ENCODE measurements at places on chromosomes 7 and 10.
A peak's percentile ranks its signal among the peaks of the same experiment; 100 is the strongest.

DNA sequence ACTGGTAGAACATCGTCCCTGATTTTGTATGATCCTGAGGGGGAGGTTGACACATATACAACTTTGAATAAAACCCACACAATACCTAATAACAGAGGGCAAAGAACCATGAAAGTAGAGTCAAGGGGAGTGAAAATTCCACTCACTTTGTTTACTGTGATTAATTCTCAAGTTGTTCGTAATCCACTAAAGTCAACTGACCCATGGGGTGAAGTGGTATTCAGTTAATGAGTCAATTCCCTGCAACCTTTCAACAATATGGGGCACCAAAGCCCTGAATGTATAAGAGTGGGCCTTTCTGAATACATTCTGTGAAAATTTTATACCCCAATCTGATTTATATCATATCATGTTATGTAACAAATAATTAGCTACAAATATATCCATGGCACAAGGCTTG lies 39.0 kb upstream of the C10orf67 start:
- no peak for DNase-seq

- no peak for DNase-seq
Observed at GRCh38 chr7:16187131-16187530, 234.2 kb downstream of the CRPPA start.

- no peak for DNase-seq
Observed at GRCh38 chr7:109964780-109965179, 1126.1 kb upstream of the LRRN3 start.

- peak; percentile 2 for DNase-seq
Observed at GRCh38 chr7:93890041-93890463, 501 bp downstream of the TFPI2 start.

DNA sequence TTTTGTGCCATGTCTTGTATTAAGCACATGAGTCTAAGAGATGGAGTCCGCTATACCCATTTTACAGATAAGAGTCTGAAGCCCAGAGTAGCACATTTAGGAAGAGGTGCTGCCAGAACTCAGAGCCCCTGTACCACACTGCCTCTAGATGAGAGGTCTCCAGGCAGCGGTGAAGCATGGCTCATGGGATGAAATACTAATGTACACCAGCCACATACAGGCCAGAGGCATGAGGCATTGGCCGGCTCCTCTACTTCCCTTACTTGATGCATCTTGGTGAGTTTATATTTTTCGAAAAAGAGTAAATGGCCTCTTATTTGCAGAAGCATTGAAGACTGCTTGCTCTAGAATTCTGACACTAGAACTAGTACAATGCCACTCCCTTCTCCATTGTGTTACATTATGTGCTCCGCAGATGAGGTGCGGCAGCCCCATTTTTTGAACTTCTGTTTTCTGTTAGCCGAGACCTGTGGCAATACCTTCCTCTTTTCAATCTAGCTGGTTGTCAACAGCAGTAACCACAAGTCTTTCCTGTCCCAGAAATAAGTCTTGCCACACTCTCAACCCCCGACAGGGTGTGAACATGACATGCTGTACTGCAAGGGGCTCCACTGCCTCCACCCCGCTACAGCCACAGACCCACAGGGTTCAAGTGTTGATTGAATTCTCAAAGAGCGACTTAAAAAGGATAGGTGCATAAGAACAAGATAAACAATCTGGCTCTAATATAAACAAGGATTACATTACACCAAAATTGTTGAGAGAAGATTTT lies 145.3 kb downstream of the CELF2 start:
- peak; percentile 71 for DNase-seq

- no peak for DNase-seq
Observed at GRCh38 chr7:116710764-116711452, 38.9 kb downstream of the MET start.

- no peak for DNase-seq
Observed at GRCh38 chr10:62085404-62085803, 183.2 kb downstream of the RTKN2 start.

GRCh38 chr7:30906515-30907240 lies 5.0 kb upstream of the AQP1 start:
- no peak for DNase-seq

DNA sequence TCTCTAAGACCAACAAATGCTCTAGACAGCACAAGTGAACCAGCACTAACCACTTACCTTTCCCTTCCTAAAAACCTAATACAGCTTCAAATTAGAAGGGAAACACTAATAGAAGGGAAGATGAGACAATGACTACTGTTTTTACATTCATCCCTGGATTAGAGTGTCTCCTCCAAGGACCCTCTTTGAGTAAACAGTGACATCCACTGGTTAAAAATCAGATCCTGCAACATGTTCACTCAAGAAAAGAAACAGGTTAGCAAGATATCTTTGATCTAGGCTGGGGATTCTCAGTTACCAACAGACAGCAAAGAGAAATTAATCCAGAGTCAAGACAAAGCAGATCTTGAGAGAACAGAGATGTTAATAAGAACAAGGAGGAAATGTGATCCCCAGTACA lies 177.7 kb upstream of the GHITM start:
- DNase-seq: no peak

- no peak for DNase-seq
Observed at GRCh38 chr10:101287997-101288635, 58.9 kb upstream of the LBX1 start.

GRCh38 chr10:103855852-103856796 lies 748 bp upstream of the SH3PXD2A start:
- DNase-seq: no peak

GRCh38 chr10:35228058-35228457 lies 101.4 kb downstream of the CREM start:
- no peak for DNase-seq

DNA sequence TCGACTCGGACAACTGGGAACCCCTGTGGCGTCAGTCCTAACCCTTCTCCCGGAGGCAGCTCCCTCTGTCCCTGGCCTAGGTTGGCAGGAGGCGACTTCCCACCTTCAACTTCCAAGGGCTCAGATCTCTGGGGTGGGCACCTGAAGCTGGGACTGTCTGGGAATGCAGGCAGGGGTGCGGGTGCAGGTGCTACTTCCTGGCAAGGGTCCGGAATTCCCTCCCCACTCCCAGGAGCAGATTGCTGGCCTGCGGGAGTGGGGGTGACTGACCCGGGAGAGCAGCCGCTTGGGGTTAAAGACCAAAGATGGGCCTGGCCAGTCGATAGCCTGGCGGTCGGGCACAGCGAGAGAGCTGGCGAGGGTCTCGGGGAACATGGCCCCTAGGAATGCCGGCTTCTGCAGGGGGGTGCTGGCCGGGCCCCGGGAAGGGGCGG lies 387 bp downstream of the EPHA1 start:
- DNase-seq: no peak

- peak; percentile 98 for DNase-seq
Observed at GRCh38 chr7:66654275-66655112, 25.8 kb downstream of the KCTD7 start.

DNA sequence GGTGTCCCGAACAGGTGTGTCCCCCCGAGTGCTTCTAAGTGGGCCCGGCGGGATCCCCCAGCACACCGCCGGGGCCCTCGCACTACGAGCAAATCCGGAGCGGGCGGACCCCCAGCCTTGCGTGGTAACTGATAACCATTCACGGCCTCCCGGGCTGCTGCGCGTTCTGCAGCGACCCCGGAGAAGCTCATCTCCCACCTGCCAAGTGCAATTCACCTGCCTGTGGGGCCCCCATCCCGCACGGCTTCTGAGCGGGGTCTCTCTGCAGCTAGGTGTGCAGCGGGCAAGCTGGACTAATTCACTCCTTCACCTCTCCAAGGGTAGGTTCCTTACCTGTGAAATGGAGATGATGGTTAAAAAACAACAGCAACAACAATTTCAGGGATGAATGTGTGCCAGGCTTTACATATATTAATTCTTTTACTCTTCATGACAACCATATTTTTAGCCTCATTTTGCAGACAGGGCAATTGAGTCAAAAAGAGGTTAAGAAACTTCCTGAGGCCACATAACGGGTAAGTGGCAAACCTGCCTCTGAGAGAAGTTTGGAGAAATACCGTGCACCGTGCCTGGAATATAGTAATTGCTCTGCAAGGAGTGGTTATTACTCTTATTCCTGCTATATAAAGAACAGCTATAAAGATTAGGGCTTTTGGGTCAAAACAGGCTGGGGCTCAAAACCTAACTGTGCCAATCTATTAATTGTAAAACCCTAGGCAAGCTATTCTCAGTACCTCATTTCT lies 652 bp upstream of the PODXL start:
- no peak for DNase-seq

- DNase-seq: no peak
Observed at GRCh38 chr7:121985476-121986030, 112.6 kb downstream of the PTPRZ1 start.

DNA sequence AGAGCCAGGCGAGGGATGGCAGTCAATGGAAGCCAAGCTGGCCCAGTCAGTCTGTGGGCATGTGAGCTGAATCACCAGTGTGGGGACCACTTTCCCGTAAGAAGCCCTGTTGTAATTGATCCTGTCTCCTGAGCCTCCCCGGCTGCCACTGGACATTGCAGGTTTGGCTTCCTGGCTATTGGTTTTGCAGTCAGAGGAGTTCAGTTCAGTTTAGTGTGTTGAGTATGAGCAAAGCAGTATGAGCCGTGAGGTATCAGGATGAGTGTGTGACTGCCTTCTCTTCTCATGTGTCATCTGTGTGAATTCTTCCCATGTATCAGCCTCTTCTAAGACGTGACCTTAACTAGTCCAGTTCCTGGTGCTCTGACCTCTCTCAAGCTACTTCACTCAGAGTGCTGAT lies 227.4 kb downstream of the PRKG1 start:
- no peak for DNase-seq

DNA sequence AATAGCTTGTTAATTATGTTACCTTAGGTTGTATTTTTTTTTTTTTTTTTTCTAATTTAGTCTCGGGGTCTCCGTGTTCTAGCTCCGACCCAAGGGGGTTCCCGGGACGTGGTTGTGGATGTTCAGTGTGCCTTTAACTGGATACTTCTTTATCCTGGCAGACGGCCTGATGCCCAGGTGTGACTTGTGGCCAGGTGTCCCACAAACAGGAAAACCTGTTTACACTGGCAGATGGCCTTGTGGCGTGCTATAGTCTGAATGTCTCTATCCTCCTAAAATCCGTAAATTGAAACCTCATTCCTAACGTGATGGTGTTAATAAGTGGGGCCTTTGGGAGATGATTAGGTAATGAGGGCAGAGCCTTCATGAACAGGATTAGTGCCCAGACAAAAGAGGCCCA lies 546.4 kb upstream of the C7orf33 start:
- DNase-seq: no peak

DNA sequence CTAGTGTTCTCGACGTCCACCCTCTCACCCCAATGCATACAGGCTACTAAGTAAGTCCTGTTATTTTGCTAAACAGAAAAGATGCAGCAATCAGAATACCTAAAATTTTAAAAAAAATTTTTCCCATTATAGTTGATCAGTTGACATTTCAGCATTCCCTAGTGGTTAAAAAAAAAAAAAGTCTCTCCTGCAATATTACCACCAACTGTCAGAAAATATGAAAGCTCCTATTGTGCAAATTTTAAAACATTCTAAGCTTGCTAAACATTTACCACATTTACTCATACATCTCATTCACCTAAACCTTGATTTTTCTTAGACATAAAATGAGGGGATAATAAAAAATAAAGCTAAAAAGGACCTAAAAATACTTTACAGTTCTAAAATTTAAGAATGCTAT lies 165.6 kb downstream of the AVL9 start:
- DNase-seq: no peak

GRCh38 chr10:20100171-20100570 lies 283.9 kb downstream of the PLXDC2 start:
- no peak for DNase-seq

DNA sequence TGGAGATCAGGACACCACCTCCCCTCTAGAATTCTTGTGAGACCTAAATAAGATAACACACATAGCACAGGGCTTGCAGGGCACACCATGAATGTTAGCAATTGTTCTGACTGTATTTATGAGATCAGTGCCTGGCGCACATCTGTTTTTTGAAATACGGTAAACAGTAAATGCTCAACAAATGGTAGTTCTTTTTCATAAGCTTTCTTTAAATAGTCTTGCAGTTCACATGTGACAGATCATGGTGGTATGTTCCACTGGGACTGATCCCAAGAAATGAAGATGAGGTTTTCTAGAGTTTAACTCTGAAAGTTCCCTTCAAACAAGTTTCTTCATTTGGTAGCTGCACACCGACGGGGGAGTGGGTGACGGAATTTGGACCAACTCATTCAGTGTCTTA lies 34.8 kb downstream of the CREB5 start:
- DNase-seq: no peak

DNA sequence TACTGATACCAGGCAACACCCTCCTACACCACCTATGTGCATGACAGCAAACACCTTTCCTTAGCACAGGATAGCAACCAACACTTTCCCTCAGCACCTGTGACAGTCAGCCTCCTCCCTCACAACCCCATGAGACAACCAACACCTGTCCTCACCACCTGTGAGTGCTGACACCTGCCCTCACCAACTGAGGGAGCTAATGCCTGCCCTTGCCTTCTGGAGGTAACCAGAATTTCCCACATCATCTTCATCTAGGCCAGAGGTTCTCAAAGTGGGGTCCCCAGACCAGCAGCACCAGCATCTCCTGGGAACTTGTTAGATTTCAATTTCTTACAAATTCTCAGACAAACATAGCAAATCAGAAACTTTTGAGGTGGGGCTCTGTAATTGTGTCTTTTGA lies 112.5 kb downstream of the GRID1 start:
- DNase-seq: no peak

DNA sequence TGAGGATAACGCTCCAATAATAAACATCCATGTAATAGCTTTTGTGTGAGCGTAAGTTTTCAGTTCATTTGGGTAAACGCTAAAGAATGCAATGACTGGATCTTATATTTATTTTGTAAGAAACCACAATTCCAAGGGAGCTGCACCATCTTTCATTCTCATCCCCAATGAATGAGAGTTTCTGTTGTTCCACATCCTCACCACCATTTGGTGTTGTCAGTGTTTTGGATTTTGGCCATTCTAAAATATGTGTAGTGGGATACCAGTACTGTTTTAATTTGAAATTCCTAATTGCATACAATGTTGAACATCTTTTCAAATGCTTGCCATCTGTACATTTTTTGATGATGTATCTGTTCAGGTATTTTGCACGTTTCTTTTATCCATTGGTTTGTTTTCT lies 50.9 kb upstream of the SEMA3D start:
- no peak for DNase-seq

DNA sequence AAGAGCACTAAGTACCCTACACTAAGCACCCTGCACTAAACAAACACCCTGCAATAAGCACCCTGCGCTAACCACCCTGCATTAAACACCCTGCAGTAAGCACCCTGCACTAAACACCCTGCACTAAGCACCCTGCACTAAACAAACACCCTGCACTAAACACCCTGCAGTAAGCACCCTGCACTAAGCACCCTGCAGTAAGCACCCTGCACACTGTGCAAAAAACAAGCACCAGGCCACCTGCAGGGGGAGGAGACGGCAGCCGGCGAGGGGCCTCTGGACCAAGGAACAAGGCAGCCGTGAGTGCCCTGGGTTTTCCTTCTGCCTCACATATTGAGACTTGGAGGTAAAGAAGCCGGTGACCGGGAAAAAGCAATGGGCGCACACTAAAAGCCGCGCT lies 30.2 kb downstream of the KNDC1 start:
- DNase-seq: no peak

All from stimulated activated naive B cell treated with anti-CD40 and anti-IgM and Interleukin-4, amounts not matched to agents 10 μg/mL and 1 μg/mL and 100 μg/mL, for 72 hours (primary cell).